NCI-H1092 (cell line): ENCODE measurements at places on chromosomes 16 and 17.
A peak's percentile ranks its signal among the peaks of the same experiment; 100 is the strongest.

GRCh38 chr17:9241774-9242496 lies 220.6 kb downstream of the NTN1 start:
- DNase-seq: no peak

DNA sequence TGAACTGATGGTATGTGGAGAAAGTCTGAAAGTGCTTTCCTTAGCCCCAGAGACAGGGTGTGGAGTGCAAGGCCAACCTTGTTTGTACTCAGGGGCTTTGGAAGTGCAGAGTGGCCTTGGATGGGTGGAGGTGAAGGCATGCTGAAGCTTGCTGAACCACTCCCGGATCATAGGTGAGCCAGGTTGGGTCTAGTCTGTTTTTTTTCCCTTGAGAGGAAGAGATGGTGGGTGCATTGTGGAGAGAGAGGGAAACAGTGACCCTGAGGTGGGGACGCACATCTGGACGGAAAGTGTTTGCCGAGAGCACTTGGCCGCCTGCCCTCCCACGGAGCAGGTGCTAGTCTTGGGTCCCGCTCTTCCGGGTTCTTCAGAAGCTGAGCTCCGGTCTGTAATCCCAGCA lies 12.5 kb downstream of the ABAT start:
- peak; percentile 53 for DNase-seq

GRCh38 chr17:29614349-29615047 lies 8.2 kb downstream of the CORO6 start:
- DNase-seq: no peak

- DNase-seq: no peak
Measured at GRCh38 chr16:25298165-25298872, 40.7 kb upstream of the ZKSCAN2 start.

GRCh38 chr16:31501966-31502348 lies 6.2 kb downstream of the RUSF1 start:
- DNase-seq: no peak

DNA sequence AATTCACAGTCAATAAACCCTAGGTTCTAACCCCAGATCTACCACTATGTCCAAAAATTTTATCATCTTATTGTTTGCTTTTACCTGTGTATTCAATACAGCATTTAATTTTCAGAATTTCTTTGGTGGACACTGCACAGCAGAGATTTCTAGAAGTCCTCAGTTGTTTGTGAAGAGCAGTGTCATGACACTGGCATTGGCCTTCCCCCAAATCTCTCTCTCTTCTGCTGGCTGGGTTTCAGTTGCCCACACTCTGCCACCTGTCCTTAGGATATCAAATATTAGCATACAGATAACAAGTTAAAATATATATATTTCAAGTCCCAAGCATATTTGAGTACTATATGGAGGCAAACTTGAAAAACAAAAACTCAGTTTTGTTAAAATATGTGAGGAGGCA lies 2.0 kb upstream of the THUMPD1 start:
- no peak for DNase-seq
